Hematopoietic multipotent progenitor cell (in vitro differentiated cells): ENCODE measurements at places on chromosomes 2 and 18. TPM values are rescaled to one million over a fixed set of nuclear protein-coding genes. Genes with fewer than 3 reads are reported as not detected.

The FZD7 gene
- 11.6 TPM for total RNA-seq

The GCG gene
- not detected for total RNA-seq

The M1AP gene
- 0.54 TPM for total RNA-seq

The C1QL2 gene
- not detected for total RNA-seq

The GAD1 gene
- 3.2 TPM for total RNA-seq

The SERPINB12 gene
- not detected for total RNA-seq

The APLF gene
- total RNA-seq: 5.4 TPM

The ILKAP gene
- total RNA-seq: 19.4 TPM

The FHL2 gene
- 31.8 TPM for total RNA-seq

The NDUFB3 gene
- total RNA-seq: 10.2 TPM

The PSMA8 gene
- under 0.01 TPM for total RNA-seq

- peak; percentile 66 for DNase-seq
Observed at GRCh38 chr18:61322265-61322873, 10.9 kb upstream of the CDH20 start.

- no peak for DNase-seq
Observed at GRCh38 chr2:181817509-181817908, 74.0 kb upstream of the ITPRID2 start.

DNA sequence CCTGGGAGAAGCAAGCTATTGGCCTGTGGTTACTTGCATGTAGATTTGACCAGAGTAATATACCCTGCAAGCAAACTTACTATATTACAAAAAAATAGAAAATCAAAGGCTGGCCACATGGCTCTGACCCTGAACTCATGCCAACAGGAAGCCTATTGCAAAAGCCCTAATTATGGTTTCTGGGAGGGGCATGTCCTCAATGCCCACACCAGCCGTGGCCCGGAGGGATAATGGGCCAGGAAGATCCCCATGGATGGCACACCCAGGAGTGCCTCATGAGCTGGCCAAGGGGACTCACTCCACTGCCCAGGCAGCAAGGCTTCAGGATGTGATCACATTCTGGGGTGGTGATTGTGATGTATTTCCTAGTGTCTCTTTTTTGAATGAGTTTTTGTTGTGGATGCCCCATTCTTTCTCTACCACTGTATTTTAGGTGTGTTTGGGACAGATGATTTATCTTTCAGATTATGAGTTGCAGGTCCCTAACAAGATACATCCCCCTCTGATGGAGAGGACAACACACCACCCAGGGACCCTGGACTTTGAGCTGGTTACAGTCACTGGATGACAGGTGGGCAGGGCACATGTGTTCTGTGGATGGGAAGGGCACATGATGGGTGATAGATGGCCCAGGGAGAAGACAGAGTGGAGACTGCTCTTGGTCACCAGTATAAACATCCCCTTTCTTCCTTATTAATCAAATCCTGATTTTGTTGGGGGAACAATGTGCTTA lies 18.7 kb upstream of the TFCP2L1 start:
- DNase-seq: no peak

- DNase-seq: no peak
Observed at GRCh38 chr2:109230941-109231420, 102.0 kb downstream of the SH3RF3 start.

GRCh38 chr18:7645756-7646155 lies 78.6 kb downstream of the PTPRM start:
- no peak for DNase-seq

DNA sequence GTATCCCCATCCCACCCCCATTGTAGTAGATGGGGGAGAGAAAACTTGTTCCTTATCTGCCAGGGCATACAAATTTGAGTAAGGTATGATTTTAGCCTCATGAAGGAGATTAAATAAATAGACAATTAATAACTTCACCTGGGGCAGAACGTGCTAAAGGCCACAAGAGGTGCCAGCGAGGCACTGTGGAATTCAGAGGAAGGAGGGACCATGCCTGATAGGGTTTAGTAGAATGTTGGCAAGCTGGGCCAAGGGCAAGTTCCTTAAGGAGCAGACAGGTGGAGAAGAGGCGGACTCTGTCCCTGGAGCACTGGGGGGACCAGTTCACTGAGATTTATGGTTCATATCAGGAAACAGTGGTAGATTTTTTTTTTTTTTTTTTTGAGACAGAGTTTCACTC lies 22.5 kb downstream of the STAMBP start:
- DNase-seq: no peak

GRCh38 chr2:73264783-73265182 lies 19.5 kb downstream of the FBXO41 start:
- no peak for DNase-seq

DNA sequence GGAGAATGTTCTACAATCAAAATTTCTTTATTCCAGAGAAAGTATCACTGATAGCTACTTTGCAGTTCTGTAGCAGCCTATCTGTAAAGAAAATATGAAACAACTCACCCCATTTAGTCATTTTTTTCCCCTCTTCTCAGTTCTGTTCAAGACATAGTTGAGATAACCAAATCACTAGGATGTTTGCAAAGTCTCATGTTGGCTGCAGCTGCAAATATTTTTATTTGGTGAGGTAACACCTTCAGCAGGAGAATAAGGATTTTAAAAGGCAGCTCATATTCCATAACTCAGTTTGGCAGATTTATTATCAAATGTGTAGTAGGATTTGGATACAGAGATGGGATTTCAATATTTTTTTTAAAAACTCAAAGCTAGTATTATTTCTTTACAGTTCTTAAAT lies 41.0 kb downstream of the HNRNPLL start:
- DNase-seq: no peak

- no peak for DNase-seq
Observed at GRCh38 chr2:186714611-186715010, 20.8 kb downstream of the FAM171B start.

DNA sequence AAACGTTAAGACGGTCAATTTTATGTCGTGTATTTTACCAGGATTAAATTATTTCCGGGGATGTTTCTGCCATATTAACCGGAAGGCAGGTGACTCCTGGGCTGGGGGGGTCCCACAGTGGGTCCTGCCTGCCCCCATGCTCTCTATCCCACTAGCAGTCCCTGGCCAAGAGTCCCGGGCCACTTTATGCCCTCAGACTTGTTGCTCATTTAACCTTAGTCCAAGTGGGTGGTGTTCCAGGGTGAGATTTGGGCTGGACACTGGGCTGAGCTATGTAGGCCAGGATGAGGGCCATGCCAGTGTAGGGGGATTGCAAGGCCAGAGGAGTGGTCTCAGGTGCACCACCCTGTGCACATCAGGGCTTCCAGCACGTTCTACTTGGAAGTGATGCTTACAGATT lies 24.1 kb downstream of the TWIST2 start:
- no peak for DNase-seq

- DNase-seq: no peak
Observed at GRCh38 chr18:13716916-13717315, 9.4 kb downstream of the FAM210A start.
